Fibroblast of pulmonary artery (primary cell): ENCODE measurements at places on chromosomes 2 and 18.

GRCh38 chr2:209253544-209253943 lies 170.3 kb upstream of the MAP2 start:
- no peak for DNase-seq

DNA sequence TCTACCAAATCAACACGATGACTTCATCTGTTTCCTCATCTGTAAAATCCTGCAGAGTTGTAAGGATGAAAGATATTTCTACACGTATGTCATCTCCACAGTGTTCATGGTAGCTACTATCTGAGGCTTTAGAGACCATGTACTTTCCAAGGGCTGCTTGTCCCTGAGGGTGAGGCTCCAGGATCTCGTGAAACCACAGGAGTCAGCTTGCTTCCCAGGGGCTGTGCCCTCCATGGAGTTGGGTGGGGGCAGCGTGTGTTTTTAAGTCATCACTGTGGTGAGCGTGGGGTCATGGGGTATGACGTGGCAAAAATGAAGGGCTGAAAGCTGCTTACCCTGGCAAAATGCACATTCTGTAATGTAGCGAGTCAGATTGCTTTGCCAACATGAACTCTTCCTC lies 81.6 kb downstream of the ASAP2 start:
- peak; percentile 78 for DNase-seq

DNA sequence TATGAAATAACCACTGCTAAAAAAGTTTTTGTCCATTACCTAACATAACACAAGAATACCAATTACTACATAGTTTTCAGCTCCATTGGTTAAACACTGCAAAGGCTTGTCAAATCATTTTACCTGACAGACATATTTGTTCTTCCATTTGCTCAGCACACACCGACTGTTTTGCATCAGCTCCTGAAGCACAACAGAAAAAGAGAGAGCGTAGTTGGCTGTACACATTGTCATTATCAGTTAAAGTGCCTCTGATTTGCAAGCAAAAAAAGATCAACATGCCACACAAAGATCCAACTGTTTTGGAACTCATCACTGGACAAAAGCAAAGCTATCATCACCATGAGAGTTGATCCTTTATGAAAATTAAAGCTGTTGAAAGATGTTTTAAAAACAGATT lies 103.8 kb downstream of the WDPCP start:
- no peak for DNase-seq

DNA sequence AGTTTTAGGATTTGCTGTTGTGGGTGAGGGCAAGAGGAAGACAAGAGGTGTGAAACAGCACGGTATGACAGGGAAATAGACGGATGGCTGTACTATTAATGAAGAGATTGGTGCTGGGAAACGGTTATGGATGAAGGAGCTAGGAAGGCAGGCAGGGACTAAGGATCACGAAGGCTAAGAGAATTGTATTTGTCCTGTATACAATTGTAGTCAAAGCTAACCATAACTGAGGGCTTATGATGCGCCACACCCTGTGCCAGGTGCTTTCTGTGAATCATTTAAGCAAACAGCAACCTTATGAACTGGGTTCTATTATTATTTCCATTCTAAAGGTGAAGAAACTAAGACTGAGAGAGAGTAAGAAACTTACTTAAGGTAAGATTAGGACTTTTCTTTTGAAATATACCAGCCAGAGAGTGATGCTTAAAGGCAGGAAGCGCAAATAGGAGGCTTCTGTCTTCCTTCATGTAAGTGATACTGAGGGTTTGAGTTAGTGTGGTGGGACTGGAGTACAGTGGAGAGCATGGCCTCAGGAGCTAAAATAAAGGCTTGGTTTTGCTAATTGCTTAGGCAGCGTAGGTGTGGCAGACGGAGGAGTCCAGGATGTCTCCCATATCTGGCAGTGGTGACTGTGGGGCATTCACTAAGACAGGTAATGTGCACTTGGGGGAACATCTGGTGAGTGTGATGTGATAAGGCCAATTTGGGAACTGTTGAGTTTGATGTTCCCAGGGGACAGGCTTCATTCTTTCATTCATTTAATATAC lies 85.8 kb downstream of the PLEKHM3 start:
- no peak for DNase-seq

DNA sequence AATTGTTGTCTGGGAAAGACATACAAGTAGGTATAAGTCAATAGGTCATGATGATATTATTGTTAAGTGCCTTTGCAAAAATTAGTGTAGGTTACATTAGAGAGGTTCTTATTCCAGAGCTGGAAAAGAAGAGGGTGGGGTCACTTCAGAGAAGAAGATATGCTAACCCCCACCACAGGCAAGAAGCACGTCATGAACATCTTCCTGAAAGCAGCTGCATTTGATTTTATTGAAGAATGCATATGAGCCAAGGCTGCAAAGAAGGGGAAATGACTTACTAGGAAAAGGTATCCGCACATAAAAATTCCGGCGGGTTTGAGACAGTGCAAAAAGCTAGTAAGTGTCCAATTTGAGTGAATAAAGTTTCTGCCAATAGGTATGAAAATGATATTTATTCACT lies 195.3 kb upstream of the CDH2 start:
- DNase-seq = no peak

GRCh38 chr2:162210385-162210784 lies 32.9 kb downstream of the FAP start:
- no peak for DNase-seq

DNA sequence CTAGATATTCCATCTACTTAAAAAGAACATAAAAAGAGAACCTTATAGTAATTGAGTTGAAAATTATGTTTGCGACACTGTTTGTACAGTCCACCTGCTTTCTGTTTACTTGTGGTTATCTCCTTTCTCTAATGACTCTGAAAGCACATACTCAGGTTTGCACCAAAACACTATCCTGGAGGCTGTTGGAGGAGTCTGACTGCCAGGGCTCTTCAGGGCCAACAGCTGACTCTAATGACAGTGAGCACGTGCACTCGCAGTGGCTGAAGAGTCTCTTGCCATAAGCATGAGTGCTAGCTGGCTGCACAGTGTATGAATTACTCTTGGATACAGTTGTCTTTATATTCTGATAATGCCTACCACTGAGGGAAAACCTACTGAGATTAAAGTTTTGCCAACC lies 16.7 kb upstream of the GLS start:
- no peak for DNase-seq

GRCh38 chr2:200716386-200716785 lies 95.3 kb upstream of the BZW1 start:
- no peak for DNase-seq

- peak; percentile 23 for DNase-seq
Observed at GRCh38 chr2:181356526-181357130, 100.6 kb upstream of the ITGA4 start.

DNA sequence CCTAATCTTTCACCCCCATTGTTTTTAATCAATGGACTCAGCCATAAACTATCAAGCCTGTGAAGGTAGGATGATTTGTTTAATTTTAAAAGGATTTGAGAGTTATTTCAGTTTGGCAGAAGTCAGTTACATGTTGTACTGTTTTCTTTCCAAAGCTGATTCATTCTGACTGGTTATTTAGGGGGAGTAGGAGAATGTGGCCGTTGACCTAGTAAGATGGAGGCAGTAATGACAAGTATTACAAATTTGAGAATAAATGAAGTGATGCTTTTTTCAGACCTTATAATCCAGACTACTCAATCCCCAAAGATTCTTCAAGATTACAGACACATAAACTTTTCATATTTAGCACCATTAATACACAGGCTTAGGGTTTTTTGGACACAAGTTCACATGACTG lies 4.3 kb downstream of the EPHA4 start:
- DNase-seq = no peak

- DNase-seq = no peak
Observed at GRCh38 chr18:24214913-24215312, 76.1 kb downstream of the CABYR start.

DNA sequence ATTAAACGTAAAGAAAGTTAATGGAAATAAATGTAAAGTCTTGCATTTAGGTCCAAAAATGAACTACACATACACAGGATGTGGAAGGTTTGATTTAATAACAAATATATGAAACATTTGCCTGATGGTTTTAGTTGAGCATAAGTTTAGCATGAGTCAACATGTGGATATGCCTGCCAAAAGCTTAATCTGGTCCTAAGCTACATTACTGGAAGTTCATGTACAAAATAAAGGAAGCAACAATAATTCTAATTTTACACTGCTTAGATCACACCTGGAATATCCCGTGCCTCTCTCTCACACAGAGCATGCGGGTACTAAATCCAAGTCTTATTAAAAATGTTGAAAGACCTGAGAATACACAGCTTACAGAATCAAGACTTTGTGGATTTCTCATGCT lies 276.5 kb upstream of the NRP2 start:
- DNase-seq = peak; percentile 91

DNA sequence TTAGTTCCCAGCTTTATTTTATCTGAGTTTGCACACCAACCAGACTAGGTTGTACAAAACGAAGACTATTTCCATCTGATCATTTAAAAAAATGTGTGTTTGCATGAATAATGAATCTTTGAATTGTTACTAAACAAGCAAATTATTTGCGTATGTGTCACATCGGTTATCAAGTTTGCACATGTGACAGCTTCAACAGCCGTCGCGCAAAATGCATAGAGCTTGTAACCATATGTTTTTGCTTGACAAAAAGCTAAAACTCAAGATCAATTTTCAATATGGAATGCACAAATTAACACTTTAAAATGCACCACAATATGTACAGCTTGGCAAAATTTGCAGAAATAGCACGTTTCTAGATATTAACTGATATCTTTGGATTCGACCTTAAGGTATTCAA lies 184.1 kb downstream of the PTGR3 start:
- no peak for DNase-seq

DNA sequence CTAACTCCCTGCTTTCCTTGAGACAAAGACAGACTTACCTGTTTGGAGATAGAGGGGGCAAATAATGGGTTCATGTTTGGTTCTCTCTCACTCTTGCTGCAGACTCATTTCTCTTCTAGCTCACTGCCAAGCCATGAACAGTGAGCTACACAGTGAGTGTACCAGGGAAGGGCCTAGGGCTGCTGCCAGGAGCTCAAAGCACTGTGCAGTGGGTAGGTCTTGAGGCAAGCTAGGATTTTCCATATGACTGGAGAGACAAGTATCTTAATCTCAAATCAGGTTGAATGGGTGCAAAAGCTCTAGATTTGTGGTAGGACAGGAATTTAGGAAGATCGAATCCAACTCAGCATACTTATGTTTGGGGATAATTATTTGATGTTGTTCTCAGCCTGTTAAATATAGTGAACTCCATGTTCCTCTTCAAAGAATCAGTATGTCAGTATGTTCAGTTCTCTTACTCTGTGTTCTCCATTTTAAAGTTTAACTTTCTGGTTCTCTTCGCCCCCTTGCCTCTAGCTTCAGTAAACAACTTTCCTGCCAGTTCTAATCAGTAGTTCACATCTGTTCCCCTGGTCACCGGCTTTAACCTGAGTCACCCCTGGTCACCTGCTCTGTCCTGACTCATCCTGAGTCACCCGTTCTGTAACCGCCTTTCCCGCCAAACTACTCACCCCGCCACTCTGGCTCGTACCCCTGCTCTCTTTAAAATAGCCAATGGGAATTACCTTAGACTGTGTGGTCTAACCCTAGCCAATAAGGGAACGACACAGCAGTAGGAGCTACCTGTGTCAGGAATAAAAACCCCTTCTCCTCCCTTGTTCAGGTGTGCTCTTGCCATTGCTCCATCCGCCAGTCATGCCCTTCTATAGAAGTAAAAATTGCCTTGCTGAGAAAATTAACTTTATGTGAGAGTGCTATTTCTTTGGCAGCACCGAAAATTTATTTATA lies 21.9 kb downstream of the SLC25A52 start:
- no peak for DNase-seq

- DNase-seq = peak; percentile 65
Observed at GRCh38 chr2:173109253-173110188, 33.9 kb downstream of the MAP3K20 start.

- DNase-seq = no peak
Observed at GRCh38 chr2:22536133-22536532, 848.8 kb upstream of the KLHL29 start.

- peak; percentile 10 for DNase-seq
Observed at GRCh38 chr18:71327850-71328249, 1039.0 kb downstream of the SOCS6 start.

- peak; percentile 38 for DNase-seq
Observed at GRCh38 chr2:84969511-84970209, 1.3 kb upstream of the KCMF1 start.

- DNase-seq = no peak
Observed at GRCh38 chr18:48871391-48872166, 79.2 kb downstream of the SMAD7 start.

DNA sequence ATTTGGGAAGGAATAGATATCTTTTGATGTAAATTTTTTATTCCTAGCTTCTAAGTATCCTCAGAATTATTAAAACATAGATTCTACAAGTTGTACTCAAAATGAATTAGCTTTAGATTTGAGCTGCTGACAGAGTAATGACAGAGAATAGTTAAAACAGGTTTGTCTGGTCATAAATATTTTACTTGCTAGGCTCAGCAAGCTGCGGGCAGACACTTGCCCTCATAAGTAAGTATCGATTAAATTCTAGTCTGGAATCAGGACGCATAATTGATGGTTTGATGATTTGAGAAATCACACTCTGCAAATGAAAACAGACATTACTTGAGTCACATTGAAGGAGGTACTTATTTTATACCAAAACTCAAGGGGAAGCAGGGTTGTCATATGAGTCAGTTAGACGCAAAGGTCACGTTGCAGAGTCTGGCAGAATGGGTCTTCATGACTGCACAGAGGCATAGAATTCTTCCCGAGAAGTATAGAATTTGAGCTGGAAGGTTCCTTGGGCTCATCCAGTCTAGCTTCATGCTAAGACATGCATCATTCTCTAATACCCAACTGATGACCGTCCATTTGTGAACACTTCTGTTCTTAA lies 27.5 kb downstream of the ARL4C start:
- no peak for DNase-seq

DNA sequence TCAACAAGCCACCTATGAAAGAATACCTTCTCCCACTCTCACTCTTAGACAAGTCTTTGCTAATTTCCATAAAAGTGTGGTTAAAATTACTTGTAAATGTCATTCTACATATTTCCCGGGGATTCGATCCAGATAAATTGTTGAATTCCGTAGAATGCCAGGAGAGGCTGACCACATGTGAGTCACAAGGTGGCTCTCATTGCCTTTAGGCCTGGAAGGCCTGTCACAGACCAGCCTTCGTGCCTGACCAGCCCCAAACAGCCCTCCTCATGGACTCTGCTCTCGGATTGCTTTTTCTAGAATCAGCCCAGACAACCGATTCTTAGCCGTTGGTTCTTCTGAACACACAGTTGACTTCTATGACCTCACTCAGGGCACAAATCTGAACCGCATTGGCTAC lies 86.0 kb downstream of the RTN4 start:
- DNase-seq = no peak

DNA sequence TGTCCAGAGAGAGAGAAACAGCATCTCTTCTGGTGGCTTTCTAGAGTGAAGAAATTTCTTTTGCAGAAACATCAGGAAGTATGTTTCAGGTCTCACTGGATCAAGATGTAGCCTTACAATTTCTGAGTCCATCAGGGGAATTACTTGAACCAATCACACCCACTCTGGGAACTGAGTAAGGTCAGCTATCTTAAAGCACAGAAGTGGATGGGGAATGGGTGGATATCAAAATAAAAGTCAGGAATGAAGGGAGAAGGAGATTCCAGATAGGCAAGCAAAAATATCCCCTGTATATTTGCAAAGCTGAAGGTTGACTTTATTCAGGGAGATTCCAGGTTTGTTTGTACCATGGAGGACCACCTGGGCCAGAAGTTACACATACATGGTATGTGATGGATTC lies 188.0 kb downstream of the CYRIA start:
- DNase-seq = no peak

GRCh38 chr2:189581354-189582139 lies 961 bp upstream of the SLC40A1 start:
- DNase-seq = no peak
